ENCODE measurements at places on chromosomes 12 and 14. TPM values are rescaled to one million over a fixed set of nuclear protein-coding genes. Genes with fewer than 3 reads are reported as not detected.

The HHIPL1 gene
- polyA plus RNA-seq, result not detected

DNA sequence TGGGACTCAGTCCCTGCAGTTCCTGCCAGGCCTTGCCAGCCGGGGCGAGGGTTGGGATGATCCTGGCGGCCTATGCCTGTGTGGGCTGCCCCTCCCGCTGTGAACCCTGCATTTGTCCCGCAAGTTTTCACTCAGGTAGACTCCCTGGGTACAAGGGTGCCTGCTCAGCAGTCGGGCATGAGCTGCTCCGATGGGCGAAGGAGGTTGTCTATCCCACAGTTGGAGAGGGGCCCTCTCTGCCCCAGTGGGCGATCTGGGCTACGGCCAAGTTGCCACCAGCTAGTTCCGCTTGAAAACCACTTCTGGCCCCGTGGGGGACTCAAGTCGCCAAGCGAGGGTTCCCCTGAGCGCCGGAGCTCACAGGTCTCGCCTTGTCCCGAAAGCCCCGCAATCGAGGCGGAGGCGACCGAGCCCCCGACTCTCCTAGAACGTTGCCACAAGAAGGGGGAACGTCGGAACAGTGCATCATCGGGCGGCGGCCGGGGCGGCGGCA is 365 bp upstream of the TPI1 start:
- DNase-seq, result no peak

DNA sequence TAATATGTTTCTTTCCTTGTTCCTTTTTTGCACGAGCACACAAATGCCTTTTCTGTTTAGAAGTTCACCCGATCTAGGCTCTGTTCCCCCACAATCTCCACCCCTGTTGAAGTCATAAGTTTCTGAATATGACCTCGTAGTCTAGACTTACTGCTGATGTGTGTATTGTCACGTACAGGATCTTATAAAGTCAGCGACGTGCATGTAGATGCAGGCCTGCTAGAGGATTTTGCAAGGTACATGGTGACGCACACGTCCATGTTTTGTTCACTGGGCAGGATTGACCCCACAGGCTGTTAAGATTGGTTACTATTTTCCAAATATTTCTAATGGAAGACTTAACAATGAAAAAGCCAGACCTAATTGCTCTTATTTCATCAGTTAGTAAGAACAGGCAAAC is 46.2 kb upstream of the CCDC91 start:
- no peak for DNase-seq

The PDZRN4 gene
- polyA plus RNA-seq, result not detected

The RNF212B gene
- not detected for polyA plus RNA-seq
